ENCODE measurements at places on chromosomes 1 and 21. TPM values are rescaled to one million over a fixed set of nuclear protein-coding genes. Genes with fewer than 3 reads are reported as not detected.

Gene TRIM58
- 0.29 TPM for total RNA-seq

Gene AKR7A2
- total RNA-seq, result 188 TPM

Gene RXRG
- not detected for total RNA-seq

Gene ALPL
- total RNA-seq, result 6.4 TPM

Gene ZFP69B
- total RNA-seq, result 2.0 TPM

Gene FMO5
- total RNA-seq, result 0.71 TPM

Gene KAZN
- 0.89 TPM for total RNA-seq

Gene PLEKHG5
- 8.9 TPM for total RNA-seq

Gene TAS1R1
- total RNA-seq, result not detected

Gene PRKAA2
- total RNA-seq, result 0.53 TPM

Gene DISP1
- total RNA-seq, result 6.6 TPM

Gene GJA9
- total RNA-seq, result not detected

Gene SLC45A1
- total RNA-seq, result 5.8 TPM

Gene OVAAL
- not detected for total RNA-seq

Gene CHI3L1
- 1.4 TPM for total RNA-seq

Gene LRIG2
- total RNA-seq, result 3.2 TPM

Gene LENEP
- total RNA-seq, result not detected

Gene CA14
- total RNA-seq, result not detected

Gene NBPF6
- total RNA-seq, result not detected

Gene AMY1A
- total RNA-seq, result not detected

Gene C1QTNF12
- 1.1 TPM for total RNA-seq

Gene TBX15
- not detected for total RNA-seq

Gene AK5
- total RNA-seq, result 17.0 TPM

Gene RIPPLY3
- total RNA-seq, result 0.29 TPM

Gene S100A9
- total RNA-seq, result not detected

Gene TCHH
- not detected for total RNA-seq

Gene VN1R5
- total RNA-seq, result not detected

Gene CYP4B1
- not detected for total RNA-seq

Gene C1orf87
- not detected for total RNA-seq

Gene RGS16
- total RNA-seq, result not detected

Gene HENMT1
- total RNA-seq, result 7.6 TPM

Gene DEGS1
- total RNA-seq, result 121 TPM

Gene CROCC
- total RNA-seq, result 8.5 TPM

Gene ISG20L2
- 16.1 TPM for total RNA-seq

Gene KCNK2
- 7.8 TPM for total RNA-seq

Gene CLSTN1
- total RNA-seq, result 76.7 TPM

Gene SAMSN1
- total RNA-seq, result not detected

Gene FAM110D
- total RNA-seq, result not detected

Gene FNBP1L
- total RNA-seq, result 8.1 TPM

Gene TTC24
- total RNA-seq, result not detected

Gene OR2L8
- not detected for total RNA-seq

Gene ARHGAP29
- 81.3 TPM for total RNA-seq

Gene SPATA21
- total RNA-seq, result not detected

Gene SPRR1A
- not detected for total RNA-seq
